Stimulated activated CD8-positive, alpha-beta memory T cell treated with anti-CD3 and anti-CD28 coated beads, Interleukin-4, amount 100 ng/mL, for 1 hour (primary cell): ENCODE measurements at places on chromosomes 2 and 18.

GRCh38 chr2:208042041-208042440 lies 16.7 kb upstream of the PLEKHM3 start:
- DNase-seq = no peak

GRCh38 chr2:84175970-84176369 lies 283.1 kb downstream of the SUCLG1 start:
- DNase-seq = no peak

DNA sequence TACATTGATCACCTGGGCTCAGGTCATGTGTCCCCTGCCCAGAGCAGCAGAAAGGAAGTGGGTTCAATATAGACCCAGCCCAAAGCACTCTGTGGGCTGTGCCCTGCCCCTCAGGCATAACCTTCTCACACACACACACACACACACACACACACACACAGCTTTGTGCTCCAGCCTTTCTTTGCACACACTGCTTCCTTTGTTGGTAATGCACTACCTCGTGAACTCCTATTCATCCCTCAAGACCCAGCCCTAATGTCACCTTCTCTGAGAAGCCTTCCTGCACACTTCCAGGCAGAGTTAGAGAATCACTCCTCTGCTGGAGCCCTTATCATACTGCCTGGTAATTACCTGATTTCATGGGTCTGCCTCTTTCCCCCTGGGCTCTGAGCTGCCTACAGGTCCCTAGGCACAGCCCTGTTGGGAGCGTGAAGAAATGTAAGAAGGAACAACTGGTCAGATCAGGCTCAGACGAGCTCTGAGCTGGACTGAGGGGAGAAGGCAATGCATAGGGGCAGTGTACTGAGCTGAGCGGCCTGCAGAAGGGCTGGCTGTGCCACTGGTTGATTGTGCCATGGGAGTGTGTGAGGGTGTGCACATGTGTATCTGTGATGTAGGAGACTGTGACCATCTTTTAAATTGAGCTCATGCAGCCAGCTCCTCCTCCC lies 210.3 kb downstream of the GLI2 start:
- DNase-seq = no peak

DNA sequence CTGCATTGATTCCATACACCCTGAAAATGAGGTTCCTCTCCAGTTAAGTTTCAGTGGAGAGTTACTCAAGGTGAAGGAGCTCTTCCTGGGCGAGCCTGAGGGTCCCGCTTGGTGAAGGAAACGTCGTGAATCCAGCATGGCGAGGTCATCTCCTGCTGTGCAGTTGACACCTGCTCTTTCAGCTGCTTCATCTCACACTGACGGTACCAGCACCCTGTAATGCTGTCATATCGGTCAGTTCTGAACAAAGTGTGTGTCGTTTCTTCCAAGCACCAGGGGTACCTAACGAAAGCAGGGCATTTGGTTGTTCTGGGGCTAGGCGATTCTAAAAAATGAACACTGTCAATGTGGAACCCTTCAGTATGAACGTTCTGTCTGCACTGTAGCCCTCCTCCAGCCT lies 52.6 kb downstream of the ITGB1BP1 start:
- DNase-seq = no peak

DNA sequence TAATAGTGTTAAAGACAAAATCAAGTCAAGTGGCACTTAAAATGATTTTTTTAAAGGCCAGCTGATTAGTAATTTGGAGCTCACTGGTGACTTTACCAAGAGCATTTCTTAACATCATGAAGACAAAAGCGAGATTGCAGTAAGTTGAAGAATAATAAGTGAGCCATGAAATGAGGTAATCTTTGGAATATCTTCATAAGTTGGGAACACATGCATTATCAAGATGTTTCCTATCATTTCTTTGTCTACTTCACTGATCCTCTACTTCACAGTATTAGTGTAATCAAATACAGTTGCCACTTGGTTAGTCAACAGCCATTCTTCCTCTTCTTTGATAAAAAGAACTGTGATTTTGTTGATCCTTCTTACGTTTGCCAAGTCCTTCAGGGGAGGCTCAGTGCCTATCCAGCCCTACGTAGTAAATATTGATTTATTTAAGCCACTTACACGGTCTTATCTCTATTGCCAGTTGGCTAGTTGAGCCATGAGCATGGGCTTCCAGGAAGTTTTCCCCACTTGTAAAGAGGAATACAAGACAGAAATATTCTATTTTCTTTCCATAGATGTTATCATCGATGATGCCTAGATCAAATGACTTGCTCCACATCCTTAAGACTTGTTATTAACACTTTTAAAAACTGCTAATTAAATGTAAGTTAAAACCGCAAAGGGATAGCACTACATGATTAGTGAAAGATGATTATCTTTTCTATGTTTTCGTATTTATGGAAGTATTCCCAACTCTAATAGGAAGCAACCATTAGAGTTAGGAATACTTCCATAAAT lies 46.1 kb downstream of the YES1 start:
- DNase-seq = no peak

DNA sequence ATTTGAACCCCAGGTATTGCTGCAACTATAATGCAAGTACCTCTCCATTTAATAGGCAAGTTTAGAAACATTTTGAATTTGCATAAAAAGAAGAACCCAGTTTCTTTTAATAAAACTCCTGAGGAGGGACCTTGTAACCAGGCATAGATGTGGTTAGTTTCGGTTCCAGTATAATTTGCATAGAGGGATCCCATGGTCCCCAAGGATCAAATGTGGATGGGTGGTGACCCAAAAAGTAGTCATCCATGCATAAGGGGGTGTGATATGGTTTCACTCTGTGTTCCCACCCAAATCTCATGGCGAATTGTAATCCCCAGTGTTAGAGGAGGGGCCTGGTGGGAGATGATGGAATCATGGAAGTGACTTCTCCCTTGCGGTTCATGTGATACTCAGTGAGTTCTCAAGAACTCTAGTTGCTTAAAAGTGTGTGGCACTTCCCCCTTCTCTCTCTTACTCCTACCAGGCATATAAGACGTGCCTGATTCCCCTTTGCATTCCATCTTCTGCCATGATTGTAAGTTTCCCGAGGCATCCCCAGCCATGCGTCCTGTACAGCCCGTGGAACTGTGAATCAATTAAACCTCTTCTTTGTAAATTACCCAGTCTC lies 40.2 kb upstream of the SKA1 start:
- DNase-seq = no peak

- no peak for DNase-seq
Measured at GRCh38 chr2:157830696-157831570, 45.2 kb downstream of the ACVR1 start.

GRCh38 chr2:2763351-2764000 lies 432.4 kb upstream of the MYT1L start:
- DNase-seq = no peak

- DNase-seq = no peak
Measured at GRCh38 chr18:39962546-39962945, 1992.5 kb upstream of the PIK3C3 start.
